ENCODE measurements at places on chromosomes 3 and 15.

DNA sequence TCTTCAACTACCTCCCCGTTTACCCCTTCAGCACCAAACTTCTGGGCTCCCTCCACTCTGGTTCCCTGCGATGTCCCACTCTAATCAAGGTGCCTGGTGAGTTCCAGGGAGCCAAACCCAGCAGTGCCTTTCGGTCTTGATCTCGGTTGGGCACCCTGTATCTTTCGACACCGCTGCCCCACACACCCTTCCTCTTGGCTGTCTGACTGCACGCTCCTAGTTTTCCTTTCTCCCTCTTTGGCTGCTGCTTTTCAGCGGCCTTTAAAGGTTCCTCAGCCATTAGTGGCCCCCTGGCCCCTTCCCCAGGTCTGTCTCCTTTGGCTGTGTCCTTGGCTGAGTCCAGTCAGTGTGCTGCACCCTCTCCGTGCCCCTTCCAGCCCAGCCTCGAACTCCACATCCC, 784 bp downstream of the TTLL3 start:
- DNase-seq, result no peak

DNA sequence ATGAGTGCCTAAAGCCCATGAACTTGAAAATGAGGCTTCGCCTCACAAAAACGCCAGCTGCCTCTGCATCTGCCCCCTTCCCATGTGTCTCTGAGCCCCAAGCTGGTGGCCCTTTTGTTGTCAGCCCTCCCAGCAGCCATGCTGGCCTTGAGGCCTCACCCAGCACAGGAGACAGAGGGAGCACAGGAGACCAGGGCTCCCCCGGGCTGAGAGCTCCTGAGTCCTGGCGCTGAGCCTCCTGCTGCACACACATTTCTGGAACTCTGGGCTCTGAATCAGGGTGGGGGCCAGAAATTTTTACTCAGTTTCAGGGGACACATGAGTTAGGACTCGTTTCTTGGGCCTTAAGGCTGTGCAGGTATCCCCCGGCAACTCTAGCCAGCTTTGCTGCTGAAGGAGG, 56.4 kb upstream of the ACAD9 start:
- DNase-seq, result no peak

- no peak for DNase-seq
Observed at GRCh38 chr15:38873158-38873557, 308.5 kb upstream of the RASGRP1 start.

DNA sequence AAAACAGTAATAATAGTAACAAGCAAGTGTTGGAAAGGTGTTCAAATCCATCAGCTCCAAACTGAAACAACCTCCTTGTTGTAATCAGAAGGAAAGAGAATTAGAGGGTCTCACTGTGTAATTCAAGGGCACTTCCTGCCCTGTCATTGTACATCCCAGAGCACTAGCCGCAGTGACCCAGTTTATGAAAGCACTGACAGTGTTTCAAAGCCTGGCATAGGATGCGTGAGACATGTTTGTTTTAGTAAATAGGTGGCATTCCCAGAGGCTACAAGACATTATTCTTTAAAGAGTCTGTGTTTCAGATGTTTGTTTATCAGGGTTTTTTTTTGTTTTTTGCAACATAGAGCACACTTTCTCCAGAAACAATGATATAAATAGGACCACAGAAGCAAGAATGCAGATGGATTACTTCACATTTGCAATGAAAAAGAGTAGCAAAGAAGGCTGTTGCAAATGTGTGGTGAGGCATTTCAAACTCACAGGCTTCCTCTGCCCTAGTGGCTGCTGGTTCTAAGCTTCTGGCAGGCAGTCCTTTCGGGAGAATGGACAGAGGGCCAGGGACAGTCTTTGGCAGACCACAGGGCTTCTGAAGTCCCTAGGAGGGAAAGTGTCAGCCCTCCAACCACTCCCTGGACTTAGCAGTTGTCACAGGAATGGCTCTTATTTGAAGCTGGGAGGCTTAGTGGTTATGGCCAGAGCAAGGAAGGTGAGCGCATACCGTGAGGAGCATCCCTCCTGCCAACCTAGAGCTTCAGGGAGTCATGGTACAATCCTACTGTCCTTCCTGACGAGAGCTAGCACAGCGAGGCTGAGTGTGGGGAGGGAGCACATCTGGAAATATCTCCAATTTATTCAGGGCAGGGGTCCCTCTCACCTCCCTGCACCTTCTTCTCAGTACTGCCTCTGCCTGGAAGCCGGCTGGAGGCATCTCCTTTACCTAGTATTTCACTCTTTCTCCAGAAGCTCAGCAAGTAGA, 31.4 kb upstream of the TIPARP start:
- DNase-seq, result no peak

GRCh38 chr3:121855555-121855954, 20.5 kb downstream of the EAF2 start:
- no peak for DNase-seq

DNA sequence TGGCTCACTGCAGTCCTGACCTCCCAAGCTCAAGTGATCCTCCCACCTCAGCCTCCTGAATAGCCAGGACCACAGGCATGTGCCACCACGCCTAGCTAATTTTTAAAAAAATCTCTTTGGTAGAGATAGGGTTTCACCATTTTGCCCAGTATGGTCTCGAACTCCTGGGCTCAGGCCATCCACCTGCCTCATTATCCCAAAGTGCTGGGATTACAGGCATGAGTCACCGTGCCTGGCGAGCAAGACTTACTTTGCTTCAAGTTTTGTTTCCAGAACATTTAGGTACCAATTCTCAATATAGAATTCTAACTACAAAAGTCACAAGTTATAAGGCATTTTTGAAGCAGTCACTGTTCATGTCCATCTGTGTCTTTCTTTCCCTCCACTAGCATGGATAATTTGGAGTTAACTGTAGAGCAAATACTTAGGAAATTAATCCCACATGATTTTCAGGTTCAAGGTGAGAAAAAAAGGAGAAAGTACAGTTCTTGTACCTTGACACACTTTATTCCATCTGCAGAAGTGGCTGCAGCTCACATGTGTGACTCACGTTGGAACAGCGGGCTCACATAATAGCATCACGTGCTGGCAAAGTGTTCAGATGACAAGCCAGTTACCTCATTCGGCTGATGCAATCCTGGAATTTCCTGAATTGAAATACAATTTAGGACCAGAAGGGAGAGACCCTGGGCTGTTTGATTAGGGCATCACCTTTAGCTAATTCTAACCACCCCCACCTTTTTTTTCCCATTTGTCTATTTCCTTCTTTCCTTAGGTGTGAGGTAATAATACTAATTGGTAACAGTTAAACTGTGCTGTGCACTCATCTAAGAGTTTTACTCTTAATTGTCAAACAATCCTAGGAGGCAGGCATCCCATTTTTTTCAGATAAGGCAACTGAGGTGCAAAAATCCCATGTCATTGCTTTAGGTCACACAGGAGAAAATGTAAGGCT, 46.9 kb upstream of the NEDD4 start:
- no peak for DNase-seq

DNA sequence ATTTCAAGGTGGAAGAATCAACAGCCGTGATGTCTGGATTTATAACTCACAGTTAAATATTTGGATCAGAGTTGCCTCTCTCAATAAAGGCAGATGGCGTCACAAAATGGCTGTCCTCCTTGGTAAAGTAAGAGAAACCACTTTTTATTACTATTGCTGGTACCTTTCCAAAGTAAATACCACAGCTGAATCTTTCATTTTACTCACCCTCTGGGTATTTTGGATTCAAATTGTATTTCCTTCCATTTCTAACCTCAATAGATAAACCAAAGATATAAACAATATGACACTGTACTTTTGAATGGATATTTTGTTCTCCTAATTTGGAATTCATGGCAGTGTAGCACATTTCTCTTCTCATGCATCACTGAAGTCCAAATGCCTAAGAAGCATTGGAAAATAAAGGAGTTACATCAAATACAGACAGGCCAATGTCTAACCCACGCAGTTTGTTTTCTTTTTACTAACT, 29.5 kb downstream of the KLHL24 start:
- no peak for DNase-seq

GRCh38 chr15:99371180-99372103, 120.2 kb downstream of the LRRC28 start:
- no peak for DNase-seq

DNA sequence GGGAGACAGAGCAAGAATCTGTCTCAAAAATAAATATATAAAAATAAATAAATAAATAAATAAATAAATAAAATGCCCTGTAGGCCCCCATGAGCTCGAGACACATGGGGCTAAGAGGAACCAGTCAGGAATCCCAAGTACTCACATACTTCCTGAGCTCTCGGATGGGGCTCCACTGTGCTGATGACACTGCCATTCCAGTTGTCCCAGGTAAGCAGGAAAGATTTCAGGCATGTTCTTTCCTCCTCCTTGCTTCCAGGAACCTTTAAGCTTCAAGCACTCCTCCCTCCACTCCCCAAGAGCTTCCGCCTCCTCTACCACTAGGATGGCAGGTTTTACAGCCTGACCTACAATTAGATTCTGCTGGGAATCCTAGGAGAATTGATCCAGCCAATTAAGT, 113.4 kb downstream of the SLC49A4 start:
- no peak for DNase-seq

DNA sequence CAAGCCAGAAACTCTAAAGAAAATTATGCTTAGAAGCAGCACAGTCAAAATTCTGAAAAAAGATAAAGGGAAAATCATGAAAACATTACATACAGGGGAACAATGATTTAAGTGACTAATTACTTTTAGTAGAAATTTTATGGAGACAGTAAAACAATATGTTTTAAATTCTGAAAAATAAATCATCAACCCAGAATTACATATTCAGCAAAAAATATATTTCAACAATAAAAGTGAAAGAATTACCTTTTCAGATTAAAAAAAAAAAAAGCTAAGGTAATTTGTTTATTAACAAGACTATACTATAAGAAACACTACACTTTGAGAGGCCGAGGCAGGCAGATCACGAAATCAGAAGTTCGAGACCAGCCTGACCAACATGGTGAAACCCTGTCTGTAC, 32.4 kb upstream of the IGF2BP2 start:
- DNase-seq, result no peak

GRCh38 chr3:106740116-106740515, 637.1 kb upstream of the CCDC54 start:
- DNase-seq, result no peak

DNA sequence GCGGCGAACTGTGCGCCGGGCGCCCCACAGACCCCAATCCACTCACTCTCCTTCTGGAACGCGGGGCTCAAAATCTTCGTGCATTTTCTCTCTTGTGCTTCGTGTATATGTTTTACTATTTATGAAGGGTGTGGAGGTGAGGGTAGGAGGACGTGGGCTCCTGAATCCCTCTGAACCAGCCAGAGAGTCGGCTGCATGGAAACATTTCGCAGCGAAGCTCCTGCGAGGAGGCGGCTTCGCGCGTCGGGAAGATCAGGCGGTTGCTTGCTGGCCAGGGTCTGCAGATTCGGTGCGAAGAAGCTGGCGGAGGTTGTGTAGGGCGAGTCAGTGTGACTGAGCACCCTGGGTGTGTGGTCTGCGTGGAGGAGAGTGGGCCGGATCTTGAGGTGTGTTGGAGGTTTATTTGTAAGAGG, 1.1 kb downstream of the CNTN4 start:
- peak; percentile 62 for DNase-seq

DNA sequence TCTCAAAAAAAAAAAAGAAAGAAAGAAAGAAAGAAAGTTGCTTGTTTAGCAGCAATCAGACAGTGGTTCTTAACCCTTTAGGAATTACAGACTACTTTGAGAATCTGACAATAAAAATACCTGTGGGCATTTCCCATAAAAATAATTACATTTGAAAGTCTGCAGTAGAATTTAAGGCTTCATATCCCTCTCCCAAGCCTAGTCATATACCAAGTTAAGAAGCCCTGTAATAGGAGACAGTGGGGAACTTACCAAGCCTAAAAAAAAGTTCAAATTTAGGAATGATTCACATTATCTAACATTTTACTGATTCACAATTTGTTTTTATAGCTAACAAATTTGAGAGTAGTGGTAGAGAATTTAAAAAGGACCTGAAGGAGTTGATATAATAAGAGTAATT, 47.5 kb downstream of the LRRFIP2 start:
- DNase-seq, result no peak

DNA sequence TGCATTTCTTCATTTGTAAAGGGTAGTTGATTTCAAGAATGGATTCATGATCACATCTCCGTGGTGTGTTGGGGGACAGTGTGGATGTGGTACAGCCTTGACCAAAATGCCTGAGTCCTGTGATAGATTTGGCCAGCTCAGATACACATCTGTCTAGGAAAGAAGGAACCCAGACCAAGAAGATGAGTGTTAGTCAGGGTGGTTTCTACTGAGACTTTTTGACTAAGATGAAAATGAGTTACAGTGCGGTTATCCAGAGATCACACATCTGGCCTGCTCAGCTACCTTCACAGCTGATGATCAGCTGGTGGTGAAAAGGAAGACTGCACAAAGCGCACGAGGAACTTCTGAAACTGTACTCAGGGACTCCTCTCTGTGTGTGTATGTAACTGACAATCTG, 68.0 kb downstream of the FNDC3B start:
- DNase-seq, result no peak

DNA sequence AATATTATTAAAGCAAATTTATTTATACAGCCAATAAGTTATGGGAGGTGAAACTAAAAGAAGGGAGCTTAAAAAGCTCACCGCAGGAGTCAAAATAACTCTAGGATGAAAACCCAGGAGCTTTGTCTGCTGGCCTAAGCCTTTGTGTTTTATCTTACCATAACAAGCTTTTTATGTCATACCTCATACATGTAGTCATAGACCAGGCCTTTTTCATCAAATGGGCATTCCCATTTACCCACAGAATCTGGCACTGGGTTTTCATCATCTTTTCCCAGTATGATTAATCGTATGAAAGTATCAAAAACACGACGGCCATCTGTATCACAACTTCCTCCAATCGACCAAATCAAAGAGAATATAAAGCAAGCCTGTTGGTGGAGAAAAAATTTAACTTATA, 122.8 kb downstream of the DNAH12 start:
- DNase-seq, result no peak

GRCh38 chr3:45842851-45843625, 1.1 kb upstream of the LZTFL1 start:
- DNase-seq, result no peak

GRCh38 chr3:66993082-66993481, 5.0 kb upstream of the KBTBD8 start:
- DNase-seq, result no peak

DNA sequence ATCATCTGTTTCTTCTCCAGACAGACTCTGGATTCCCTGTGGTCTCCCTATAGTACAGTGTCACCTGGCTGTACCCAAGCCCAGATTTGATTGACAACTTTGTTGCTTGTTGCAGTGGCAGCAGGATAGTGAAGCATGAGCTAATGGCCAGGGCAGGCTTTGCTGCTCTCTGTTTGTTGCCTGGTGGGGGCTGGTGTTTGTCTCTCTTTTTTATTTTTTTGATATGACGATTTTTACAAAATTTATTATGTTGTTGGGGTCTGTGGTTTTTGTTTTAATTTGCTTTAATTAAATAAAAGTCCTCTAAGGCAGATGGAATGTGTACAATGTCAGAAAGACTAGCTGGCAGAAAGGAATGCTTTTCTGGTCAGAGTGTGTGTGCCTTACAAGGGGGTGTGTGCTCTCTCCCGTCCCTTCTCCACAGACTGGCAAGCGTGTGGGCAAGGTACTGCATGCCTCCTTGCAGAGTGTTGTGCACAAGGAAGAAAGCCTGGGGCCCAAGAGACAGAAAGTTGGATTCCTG, 15.2 kb upstream of the CLEC3B start:
- DNase-seq, result no peak

Measured in kidney (tissue), 22 donors.